Occipital lobe (tissue), 3 donors: ENCODE measurements at places on chromosomes 2 and 18. TPM values are rescaled to one million over a fixed set of nuclear protein-coding genes. Genes with fewer than 3 reads are reported as not detected.

The ERBB4 gene
- total RNA-seq = 127 TPM

The EIF4E2 gene
- 38.1 TPM for total RNA-seq

The PLCD4 gene
- 0.31 TPM for total RNA-seq

The IL1A gene
- total RNA-seq = not detected

The MAPK4 gene
- total RNA-seq = 30.3 TPM

The SOWAHC gene
- total RNA-seq = 44.0 TPM

The FHOD3 gene
- total RNA-seq = 51.2 TPM

The GATA6 gene
- total RNA-seq = 0.16 TPM

The UGT1A8 gene
- total RNA-seq = not detected

The RBM43 gene
- total RNA-seq = 2.8 TPM

The ANKRD39 gene
- 8.0 TPM for total RNA-seq

DNA sequence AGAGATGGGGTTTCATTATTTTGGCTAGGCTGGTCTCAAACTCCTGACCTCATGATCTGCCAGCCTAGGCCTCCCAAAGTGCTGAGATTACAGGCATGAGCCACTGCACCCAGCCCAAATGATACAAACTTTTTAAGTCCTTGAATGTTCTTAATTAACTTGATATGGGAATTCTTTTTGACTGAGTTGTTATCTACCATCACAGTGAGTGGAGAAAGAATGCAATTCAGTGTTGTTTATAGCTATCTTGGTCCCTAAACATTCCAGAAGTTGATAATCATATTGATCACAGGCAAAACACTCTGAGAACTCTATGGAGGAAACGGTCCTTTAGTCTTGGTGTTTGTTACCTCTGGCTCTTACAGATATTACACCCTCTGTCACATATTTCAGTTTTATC lies 1072.5 kb downstream of the SUCLG1 start:
- no peak for DNase-seq

DNA sequence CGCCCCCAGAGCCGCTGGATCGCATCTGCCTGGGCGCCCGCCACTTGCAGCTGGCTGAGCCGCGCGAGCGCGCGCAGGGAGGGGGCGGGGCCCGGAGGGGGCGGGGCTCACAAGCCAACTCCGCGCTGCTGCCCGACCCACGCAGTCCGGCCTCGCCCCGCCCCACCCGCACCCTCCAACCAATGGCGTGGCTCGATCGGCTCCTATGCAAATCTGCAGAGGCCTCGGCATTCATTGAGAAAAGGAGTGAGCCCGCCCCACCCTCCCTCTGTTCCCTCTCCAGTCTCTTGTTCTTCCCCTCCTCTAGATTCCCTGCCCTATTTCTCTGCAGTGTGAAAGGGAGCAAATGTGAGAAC lies at the start of gene ALK:
Gene ALK (minus strand): TSS at position 27 of the 356 bp plus-strand sequence. CDS start 927 bp downstream, outside the sequence.
- DNase-seq = peak; percentile 87

DNA sequence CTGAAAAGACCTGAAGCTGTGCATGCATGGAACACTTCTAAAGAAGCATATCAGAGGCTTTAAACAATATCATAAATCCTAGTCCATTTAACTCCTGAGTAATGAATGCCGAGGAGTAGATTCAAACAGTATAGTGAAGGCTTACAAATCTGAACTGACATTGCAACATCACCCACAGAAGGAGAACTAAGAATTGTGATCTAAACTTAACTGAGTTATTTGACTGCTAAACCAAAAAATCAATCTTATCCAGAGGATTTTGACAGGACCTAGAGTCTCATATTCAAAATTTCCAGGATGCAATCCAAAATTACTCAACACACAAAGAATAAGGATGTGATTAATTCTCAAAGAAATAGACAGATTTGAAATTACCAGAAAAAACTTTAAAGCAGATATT lies 181.0 kb downstream of the SLC39A10 start:
- no peak for DNase-seq

DNA sequence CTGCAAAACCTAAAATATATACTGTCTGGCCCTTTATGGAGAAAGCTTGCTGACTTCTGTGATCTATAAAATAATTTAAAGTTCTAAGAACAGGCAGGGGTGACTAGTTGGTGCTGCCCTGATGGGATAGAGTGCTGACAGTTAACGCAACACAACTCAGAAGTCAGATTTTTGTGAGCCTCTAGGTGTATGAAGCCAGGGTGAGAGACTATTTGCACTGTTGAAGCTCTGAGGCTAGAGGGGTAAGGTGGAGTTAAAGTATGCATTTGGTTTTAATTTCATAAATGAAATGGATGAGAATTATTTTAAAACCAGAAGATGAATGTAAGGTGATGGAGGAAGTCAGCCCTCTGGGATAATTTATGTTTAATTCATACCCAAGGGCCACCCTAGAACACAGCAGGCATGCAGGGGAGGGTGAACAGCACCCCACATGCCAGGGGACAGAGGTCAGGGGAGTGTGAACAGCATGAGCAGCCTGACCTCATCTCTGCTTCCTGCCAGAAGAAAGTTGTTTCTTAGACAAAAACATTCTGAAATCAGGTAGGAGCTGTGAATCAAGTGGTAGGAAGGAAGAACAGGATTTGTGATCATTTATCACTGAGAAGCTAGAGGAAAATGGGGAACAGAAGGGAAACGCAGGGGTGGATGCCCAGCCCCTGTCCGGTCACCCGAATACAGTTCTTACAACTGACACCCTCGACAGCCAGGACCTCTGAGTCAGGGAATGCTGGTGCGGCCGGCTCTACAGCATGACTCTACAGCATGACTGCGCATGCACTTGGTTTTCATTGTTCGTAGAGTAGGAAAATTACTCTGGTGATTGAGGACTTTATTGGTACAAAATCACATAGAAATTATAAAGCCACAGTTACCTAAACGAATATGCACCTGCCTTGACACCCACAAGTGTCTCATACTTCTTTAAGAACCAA lies 93.1 kb downstream of the MBP start:
- DNase-seq = no peak

DNA sequence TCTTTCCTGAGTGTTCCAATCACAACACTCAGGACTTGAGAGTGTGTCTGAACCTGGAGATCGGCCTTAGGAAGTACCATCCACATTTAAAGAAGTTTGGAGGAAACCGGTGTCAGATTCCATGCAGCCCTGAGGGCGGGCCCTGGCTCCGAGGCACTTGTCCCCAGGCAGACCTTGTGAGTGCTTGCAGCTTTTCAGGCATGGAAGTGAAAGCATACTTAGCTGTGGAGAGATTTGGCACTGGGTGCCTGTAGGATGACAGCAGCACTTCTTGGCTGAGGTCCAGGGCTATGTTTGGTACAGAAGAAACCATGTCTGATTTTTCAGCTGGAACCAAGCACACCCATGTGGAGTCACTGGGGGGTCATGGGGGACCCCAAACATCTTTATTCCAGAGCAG lies 230.8 kb downstream of the SEPTIN10 start:
- DNase-seq = peak; percentile 50

GRCh38 chr2:205024822-205025518 lies 479.7 kb downstream of the PARD3B start:
- DNase-seq = peak; percentile 53

DNA sequence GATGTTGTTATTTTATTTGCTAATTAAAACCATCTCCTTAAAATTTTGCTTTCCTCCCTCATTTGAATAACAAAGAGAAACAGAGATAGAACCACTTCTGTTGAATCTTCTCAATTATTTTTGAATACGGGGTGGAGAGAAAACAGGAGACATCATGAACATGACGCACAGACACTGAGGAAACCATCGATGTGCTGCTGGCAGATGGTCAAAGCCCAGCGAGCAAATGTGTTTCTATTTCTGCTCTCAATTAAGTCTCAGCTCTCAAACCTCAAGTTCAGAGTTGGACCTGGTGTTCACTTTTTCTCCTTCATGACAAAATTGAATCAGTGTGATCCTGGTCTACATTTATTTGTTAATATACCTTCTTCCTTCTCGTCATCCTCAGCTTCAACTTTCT lies 36.1 kb upstream of the TWIST2 start:
- DNase-seq = no peak

DNA sequence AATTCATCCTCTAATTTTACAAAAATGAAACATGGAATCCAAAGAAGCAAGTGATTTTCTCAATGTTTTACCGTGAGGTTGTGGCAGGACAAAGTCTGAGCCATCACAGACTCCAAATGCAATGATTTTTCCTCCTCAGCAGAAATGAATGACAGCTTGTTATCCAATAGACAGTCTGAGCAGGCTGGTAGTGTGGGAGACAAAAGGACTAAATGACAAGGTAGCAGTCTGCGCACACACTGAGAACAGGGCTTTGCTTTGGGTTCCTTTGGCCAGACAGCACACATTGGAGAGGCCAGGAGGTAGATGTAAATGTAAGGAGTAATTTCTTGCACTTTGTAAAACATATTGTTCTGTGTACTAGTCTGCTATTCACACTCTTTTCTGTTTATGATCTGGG lies 50.3 kb upstream of the RGPD4 start:
- no peak for DNase-seq

- DNase-seq = no peak
Observed at GRCh38 chr18:7090771-7091170, 26.8 kb downstream of the LAMA1 start.

DNA sequence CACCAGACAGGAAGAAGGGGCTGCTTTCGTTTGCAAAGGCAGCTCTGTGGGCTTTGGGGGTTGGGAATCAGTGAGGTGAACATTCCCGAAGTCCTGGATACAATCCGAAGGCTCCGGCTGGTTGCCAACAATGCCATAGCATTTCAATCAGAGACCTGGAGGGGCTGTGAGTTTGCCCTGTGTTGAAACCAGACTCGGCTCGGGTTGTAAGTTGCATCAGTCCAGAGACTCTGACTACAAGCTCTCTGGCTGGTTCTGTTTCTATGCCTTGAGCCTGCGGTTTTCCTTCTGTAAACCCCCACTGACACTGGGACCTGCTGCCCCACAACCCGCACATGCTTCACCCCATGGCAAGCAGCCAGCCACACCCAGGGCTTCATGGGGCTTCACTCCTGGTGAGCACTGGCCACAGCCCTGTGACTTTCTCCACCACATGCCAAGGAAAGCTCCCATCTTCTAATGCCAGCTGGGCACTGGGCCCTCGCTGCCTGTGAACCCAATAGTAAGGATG lies 85.7 kb upstream of the ODC1 start:
- DNase-seq = no peak

- DNase-seq = no peak
Observed at GRCh38 chr18:13409026-13409425, 190.5 kb downstream of the LDLRAD4 start.

DNA sequence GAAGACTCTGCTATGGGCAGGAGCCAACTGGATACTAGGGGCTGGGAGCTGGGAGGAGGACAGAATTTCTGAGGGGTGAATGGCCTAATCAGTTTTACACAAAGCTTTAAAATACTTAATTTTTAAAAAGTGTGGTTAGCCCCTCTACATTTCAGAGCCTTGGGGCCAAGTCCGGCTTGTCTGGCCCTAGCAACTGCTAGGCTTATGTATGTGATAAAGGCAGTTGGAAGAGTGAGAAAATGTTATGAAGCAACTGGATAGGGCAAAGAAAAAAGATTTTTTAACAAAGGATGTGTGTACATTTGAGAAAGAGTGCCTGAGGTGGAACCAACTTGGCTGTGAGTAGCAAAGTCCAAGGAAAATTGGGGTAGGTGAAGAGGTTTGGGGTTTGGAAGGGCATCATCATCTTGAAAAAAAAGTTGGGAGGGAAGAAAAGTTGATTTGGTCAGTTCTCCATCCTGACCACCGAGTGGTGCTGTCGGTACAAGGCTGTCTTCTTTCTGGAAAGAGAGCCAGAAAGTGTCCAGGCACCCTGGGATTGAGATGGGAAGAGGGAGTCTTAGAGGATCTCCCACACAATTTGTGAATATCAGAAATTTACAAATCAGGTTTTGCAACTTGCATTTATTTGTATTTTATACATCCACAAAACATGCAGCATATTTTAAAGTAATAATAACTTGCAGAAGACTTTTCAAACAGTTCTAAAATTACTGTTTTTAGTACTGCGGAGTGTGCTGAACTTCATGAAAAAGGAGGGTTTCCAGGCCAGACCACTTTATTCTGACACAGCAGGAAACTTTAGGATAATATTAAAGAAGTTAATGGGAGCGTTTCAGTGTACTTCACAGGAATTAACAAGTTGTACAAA lies 10.5 kb upstream of the CDK15 start:
- DNase-seq = no peak

GRCh38 chr2:15719566-15720313 lies 128.1 kb downstream of the DDX1 start:
- DNase-seq = no peak

GRCh38 chr2:214103276-214104001 lies 307.4 kb upstream of the VWC2L start:
- no peak for DNase-seq

GRCh38 chr2:181789827-181790448 lies 101.6 kb upstream of the ITPRID2 start:
- DNase-seq = no peak

DNA sequence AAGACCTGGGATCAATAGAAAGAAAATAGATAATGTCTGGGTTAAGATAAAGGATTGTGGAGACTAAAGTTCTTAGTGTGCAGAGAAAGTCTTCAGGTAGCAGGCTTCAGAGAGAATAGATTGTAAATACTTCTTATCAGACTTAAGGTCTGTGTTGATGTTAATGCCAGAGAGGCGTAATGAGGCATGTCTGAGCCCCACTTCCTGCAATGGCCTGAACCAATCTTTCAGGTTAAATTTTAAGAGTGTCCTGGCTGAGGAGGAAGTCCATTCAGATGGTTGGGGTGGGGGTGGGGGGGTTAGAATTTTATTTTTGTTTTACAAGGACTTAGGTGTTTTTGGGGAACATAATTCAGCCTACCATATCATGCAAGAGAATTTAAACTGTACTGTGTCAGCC lies 129.5 kb downstream of the EVA1A start:
- no peak for DNase-seq

DNA sequence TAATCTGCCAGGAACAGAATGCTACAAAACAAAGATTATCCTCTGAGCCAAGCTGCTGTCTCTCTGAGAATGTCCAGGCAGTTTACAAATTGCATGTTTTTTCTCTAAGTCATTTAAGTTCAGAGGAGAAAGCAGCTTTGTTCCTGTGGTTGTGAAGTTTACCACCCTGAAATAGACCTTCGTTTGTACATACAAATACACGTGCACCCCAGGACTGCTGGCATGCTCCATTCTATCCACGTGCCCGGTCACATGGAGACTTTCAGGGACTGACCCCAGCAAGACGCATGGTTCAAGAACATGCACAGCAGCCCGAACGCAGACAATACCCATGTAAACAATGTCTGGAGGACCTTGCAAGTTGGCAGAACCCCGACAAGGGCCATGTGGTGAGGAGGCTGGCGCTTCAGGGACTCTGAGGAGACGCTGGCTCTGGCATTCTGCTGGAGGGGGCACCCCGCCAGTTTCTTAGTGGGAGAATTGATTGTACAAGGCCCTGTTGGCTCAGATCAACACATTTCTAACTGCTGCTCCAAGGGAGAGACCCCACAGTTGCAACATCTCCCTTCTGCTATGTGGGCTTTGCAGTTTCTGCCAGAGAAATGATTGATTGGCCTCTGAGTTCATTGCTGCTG lies 33.3 kb downstream of the FAM178B start:
- peak; percentile 49 for DNase-seq

- no peak for DNase-seq
Observed at GRCh38 chr2:216763396-216763795, 68.0 kb upstream of the IGFBP5 start.

GRCh38 chr2:190186238-190186637 lies 123.7 kb upstream of the MSTN start:
- DNase-seq = no peak

GRCh38 chr2:201432621-201433393 lies 18.5 kb downstream of the TRAK2 start:
- DNase-seq = no peak
